NCI-H1930 (cell line): ENCODE measurements at places on chromosomes 5 and 9.

DNA sequence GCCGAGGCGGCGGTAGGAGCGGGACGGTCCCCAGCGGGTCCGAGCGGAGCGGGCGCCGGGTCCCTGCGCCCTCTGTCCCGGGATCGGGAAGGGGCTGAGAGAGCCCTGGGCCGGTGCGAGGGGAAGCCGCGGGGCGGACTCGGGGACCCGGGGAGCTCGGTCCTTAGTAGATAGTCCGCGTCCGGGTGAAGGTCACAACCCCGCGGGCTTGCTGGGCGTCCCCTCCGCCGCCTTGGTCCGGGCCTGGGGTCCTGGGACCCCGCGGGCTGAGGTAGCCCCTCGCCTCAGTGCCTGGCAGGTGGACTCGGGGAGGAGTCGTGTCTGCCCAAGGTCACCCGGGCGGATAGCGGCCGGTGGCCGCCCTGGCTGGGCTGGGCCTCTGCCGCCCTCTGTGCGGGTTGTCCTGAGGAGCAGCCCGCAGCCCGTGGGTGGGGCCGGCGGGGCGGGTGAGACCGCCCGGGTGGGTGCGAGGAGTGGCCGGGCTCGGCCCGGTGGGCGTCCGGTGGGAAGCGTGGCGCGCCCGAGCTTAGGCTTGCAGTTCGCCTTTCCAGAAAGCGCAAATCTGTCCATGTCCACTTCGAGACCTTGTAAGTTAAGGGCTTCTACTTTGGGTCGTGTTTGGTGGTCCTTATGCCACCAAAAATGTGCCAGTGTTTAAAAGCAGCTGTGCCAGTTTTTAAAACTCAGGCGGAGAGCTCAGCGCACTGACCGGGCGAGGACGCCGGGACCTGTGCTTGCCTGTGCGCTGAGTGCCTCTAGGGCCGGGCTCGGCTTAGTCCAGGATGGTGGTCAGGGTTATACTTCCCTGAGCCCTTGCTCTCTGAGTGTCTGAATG is 554 bp downstream of the SDHA start:
- DNase-seq: peak; percentile 60

DNA sequence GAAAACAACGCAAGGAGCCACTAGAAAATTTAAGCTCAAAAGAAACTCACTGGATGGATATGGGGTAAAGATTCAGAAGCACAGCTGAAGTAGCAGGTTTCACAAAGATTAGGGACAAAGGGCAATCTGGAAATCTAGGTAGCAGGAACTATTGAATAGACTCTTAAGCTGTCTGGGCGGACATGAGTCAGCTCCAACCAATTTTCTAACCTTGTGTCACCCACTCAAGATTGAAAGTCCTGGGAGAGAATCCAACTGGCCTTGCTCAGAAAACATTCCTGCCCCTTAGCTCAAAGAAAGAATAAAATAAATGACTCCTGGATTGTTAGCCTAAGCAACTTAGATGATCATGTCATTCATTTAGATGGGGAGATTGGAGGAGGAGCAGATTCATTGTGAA is 69.2 kb downstream of the STK32A start:
- DNase-seq: no peak

GRCh38 chr5:67677422-67677970 is 480.9 kb upstream of the CD180 start:
- no peak for DNase-seq

DNA sequence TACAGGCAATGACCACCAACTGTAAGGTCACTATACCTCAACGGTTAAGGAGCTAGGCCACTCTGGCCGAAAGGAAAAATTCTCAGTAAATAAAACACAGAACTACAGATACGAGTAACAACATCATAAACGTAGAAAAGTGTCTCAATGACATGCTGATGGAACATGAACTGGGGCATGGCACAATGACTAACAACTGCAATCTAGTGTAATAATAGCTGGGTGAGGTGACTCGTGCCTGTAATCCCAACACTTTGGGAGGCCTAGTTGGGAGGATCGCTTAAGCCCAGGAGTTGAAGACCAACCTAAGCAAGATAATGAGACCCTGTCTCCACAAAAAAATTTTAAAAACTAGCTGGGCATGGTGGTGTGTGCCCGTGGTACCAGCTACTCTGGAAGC is 9.8 kb upstream of the RAPGEF6 start:
- DNase-seq: no peak

DNA sequence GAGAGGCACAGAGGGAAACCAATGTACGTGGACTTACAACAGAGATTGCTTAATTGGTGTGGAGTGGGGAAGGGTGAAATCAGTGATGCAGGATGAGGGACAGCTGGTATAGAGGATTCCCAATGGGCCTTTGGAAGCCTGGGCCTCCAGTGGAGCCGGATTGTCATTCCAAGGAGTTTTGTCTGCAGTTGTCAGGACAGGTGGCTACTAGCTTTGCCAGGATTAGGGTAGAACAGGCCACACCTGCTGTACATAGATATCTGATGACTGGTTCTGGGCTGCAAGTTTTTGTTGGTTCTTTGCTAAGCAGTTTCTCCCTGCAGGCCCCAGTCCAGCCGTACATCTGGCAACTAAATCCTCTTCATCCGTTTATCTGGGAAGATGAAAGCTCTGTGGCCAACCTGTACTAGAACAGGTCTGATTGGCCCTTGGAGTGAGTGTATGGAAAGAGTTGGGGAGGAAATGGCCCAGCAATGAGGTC is 4.2 kb downstream of the SKP2 start:
- DNase-seq: no peak

DNA sequence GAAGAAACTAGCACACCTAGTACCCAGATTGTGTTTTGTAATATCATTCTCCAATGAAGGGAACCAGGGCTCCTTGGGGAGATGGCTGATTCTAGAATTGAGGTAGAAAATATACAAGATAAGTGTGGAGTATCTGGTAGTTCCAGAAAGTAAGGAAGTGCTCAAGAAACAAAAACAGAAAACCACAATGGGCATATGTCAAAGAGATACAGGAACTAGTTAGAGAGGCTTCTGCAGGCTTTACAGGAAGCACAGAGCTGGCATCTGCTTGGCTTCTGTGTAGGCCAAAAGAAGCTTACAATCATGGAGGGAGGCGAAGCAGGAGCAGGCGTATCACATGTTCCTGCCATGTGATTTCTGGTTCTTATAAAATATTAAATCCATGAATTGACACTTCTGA is 105.7 kb upstream of the TMEM161B start:
- no peak for DNase-seq

DNA sequence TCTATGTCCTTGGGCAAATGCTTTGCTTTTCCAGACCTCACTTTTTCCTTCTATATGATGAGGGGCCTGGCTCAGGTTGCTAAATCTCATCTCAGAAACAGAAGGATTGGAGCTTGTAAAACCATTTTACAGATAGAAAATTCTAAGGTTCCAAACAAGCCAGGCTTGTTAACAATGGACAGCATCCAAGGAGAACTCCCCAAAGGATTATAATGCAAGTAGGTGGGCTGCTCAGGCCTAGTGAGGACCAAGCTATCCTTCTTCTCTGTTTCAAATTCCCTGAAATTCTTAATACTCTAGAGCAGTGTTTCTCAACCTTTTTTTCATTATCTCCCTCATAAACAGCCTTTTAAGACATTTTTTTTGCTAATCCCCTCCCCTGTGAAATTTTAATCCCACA is 269.8 kb downstream of the TMEM38B start:
- DNase-seq: no peak

DNA sequence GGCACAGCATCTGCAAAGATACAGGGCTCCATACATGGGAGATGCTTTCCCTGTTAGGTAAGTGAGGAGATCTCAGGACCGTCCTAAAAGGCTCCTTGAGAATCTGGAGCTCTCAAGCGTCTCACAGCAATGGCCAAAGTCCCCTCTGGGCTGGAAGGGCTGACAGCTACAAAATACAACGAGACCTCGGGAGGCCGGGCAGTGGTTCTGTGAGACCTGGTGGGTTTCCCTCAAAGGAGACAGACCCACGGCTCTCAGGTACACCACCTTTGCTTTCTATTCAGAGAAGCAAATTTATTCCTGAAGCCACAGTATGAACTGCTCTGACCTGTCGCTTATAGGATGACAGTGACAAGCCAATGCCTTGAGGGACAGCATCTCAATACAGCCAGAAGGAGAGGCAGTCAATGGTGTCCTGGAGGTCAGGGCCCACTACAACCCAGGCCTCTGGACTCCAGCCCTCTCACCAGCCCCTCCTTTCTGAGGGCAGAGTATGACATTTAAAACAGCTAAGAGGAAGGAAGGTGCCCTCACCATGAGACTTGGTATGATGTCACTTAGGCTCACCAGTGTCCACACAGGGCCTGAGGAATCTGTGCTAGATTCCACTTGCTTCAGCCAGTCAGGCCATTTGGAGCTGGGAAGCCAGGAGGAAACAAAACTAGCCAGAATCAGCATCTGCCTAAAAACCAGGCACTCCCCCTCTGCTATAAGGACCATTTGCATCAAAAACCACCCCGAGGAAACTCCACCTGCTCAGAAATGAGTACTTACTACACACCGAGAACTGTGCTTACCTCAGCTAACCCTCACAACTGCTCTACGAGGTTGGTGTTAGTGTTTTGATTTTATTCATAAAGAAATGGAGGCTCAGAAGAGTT is 86.5 kb upstream of the FSTL4 start:
- no peak for DNase-seq

- no peak for DNase-seq
Measured at GRCh38 chr5:142100307-142100706, 8.3 kb upstream of the NDFIP1 start.

DNA sequence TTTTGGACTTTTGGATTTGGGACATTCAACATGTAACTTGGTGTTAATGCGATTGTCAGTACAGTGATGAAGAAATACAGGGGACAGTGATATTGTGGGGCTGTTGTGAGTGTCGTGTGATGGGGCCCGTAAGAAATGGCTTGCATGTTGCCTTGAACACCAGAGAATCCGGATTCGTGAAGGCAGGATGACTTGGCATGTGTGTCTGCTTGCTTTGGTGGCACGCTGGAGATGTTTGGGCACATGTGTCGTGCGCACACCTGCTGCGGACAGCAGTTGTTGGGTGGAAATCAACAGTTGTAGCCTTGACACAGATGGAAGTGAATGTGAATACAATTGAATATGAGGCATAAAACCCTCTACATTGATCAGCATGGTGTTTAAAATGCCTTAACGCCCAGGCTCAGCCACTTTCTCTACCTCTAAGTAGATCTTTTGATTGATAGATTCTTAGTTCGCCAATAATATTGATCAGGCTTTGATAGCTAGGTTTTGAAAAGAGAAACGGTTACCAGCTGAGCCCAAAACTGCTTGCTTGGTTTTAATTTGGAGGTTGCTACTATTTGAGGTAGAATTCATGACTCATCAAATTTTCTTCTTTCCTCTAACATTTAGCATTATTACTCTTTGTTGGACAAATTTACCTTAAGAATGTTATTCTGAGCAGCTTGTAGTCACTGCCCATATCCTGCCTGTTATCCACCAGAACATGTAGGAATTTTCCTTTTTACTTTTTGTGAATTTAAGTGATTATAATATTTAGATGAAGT is 94.4 kb downstream of the TRIO start:
- no peak for DNase-seq

- DNase-seq: no peak
Measured at GRCh38 chr5:61623401-61624069, 291.5 kb downstream of the ZSWIM6 start.

GRCh38 chr5:61299261-61299681 is 32.8 kb upstream of the ZSWIM6 start:
- no peak for DNase-seq

DNA sequence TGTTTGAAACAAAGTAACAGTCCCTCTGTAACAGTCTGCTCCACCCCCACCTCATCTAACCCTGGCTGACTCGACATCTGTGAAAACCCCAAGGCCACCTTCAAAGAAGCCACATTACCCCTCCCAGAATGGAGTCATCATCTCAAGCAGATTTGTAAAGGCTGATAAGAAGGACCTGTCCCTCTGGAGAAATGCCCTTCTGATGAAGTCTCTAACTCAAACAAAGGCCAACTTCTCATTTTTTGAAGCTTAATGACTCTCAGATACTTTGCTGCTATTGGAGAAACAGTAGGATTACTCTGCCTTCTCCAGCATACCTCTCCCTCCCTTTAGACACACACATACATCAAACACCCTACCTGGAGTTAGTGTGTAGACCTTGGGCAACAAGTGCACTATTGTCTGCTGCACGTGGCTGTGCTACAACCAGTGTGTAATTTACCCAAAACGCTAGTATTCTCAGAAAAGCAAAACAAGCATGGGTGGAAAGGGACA is 5.3 kb upstream of the SUSD1 start:
- DNase-seq: no peak

DNA sequence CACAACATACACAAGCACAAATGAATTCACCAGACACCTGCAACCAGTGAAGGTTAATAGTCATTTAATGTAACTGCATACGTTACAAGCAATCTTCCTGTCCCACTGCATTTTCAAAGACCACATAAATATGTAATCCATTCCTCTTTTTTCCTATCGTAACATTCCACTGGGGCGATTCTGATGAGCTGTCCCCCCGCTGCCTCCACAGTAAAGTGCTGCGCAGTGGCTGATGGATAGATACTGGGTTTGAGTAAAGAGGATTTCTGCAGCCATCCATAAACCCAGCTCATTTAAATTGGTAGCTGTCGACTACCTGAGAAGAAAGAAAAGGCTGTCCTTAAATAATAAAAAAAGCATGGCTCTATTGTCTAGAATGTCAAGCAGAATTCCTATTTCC is 181.1 kb downstream of the SPOCK1 start:
- no peak for DNase-seq

GRCh38 chr9:81472701-81473100 is 216.6 kb downstream of the TLE1 start:
- no peak for DNase-seq

DNA sequence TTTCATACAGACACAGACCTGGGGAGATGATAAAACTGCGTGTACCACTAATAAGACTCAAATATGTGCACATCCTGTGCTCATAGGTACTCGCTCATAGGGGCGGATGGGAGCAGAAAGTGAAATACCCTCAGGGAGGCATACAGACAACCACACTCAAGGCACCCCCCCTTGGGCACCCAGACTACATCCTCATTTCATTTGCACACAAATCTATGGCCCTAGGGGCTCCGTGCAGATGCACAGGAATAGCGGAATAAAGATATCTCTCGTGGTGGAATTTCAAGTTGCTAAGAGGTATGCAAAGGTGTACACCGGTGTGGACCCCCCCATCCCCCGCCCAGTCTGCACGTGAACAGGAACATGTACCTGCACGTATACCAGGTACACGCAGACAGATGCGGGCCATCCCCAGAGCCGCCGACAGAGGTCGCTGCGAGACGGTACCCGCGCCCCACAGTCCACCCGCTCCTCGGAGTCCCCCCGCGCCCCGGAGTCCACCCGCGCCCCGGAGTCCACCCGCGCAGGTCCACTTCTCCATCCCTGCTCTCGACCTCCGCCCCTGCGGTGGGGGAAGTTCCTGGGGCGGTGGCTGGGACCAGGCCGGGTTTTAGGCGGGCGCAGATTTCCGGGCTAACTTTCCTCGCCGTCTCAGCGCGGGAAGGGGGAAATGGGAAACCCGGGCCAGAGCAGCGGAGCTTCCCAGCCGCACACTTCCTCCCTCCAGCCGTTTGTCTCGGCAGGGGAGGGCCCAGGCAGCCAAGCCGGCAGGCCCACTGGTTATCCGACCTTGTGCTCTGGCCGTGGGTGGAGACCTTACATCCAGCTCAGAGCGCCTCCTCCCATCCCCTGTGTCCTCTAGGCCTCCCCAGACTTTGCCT is 1.0 kb upstream of the IL12B start:
- DNase-seq: peak; percentile 27

GRCh38 chr5:139651853-139652787 is 4.0 kb downstream of the CXXC5 start:
- no peak for DNase-seq

- DNase-seq: no peak
Measured at GRCh38 chr5:89733772-89734171, 675.8 kb downstream of the CETN3 start.

GRCh38 chr5:167827766-167828165 is 463.7 kb upstream of the WWC1 start:
- no peak for DNase-seq

GRCh38 chr5:68911840-68912690 is 181.7 kb upstream of the SLC30A5 start:
- DNase-seq: no peak
